ENCODE measurements at places on chromosomes 4 and X.

DNA sequence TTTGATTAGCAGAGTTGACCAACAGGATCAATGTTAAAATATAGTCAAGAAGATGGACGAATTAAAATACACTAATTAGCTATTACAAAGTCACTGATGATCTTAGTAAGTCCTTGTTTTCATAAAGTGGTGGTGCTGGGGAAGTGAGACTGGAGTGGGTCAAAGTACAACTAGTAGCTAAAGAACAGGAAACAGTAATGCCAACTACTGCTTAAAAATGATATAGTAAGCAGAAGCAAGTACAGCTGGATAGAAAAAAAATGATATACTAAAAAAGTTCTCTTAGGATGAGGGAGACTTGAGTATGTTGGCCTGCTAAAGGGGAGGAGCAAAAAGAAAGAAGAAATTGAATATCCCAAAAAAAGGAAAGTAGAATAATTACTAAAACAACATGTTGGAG lies 580.8 kb upstream of the FTHL17 start:
- DNase-seq, result no peak

- DNase-seq, result no peak
Measured at GRCh38 chr4:151627491-151627890, 133.3 kb downstream of the GATB start.

DNA sequence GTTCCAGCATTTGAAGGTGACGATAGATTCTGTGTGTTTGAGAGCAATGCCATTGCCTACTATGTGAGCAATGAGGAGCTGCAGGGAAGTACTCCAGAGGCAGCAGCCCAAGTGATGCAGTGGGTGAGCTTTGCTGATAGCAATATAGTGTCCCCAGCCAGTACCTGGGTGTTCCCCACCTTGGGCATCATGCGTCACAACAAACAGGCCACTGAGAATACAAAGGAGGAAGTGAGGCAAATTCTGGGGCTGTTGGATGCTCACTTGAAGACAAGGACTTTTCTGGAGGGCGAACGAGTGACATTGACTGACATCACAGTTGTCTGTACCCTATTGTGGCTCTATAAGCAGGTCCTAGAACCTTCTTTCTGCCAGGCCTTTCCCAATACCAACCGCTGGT lies 142.0 kb downstream of the PLS3 start:
- no peak for DNase-seq

GRCh38 chr4:138140879-138141278 lies 101.3 kb downstream of the SLC7A11 start:
- DNase-seq, result no peak

DNA sequence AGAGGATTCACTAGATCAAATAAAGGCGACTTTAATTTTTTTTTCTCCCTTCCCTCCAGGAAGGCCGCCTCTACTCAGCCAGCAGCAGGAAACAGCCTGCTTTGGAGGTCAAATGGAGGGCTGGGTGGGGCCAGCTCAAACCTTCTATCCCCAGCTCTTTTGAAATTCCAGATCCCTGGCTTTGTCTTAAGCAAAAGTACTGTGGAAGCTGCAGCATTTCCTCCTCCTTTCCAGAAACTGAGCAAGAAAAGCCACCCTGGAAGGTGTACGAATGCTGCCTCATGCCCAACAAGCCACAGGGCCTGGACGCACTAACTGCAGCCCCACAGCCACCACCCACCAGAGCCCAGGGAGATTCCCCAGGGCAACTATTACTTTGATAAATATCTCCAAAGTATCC lies 55.1 kb upstream of the ZCCHC13 start:
- DNase-seq, result no peak

DNA sequence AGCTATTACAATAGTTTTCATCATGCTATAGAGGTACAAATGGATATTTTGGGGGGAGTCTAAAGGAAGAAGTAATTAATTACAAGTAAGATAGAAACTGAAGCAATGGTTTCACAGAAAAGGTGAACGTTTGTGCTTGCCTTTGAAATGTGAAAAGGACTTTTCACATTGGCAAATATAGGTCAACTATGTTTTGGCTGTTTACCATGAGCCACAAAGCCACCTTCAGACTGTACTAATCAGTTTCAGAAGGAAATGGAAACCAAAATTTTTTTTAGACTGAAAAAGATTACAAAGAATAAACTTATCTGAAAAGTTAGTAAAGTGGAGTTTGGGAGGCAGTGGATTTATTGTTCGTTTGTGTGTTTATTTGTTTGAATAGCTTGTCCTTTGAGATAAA lies 32.1 kb downstream of the SYTL5 start:
- DNase-seq, result no peak

DNA sequence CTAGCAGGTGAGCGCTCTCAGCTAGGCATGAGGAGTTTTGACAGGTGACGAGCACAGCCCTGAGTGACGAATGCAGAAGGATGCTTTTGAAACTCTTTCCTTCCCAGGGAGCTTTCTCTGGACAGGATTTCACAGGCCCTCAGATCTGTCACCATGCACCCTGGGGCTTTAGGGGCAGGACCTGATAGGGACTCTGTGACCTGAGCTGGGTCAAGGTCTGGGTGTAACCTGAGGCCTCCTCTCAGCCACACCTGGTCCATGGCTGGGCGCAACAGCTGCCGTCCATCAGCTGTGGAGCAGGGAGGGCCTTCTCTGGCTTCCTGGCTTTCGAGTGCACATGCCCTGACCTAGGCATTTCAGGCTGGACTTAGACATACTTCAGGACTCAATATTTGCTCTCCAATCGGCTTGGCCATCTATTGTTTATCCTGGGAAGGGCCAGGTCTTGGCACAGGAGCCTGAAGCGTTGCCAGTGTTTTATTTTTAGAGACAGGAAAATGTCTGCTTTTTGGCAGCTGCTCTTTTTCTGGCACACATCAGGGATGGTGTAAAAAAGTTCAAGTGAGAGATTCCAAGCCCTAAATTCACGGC lies 56.4 kb downstream of the C4orf51 start:
- no peak for DNase-seq

DNA sequence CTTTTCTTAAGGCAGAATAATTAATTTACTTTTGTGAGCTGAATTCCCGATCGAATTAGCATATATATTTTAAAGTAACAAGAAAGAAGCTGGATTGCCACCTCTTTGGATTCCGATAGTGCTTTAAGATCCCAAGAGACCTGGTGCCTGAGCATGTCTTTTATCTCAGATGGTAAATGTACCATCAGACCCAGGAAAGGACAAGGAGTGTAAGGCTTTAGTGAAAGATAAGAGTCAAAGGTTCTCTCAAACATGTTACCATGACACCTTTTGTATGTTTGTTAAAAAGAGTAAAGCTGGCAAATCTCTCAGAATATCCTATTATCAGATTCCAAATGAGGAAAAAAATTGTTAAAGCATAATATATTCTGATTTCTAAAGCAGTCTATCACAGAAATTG lies 198.8 kb downstream of the PPP3CA start:
- no peak for DNase-seq

DNA sequence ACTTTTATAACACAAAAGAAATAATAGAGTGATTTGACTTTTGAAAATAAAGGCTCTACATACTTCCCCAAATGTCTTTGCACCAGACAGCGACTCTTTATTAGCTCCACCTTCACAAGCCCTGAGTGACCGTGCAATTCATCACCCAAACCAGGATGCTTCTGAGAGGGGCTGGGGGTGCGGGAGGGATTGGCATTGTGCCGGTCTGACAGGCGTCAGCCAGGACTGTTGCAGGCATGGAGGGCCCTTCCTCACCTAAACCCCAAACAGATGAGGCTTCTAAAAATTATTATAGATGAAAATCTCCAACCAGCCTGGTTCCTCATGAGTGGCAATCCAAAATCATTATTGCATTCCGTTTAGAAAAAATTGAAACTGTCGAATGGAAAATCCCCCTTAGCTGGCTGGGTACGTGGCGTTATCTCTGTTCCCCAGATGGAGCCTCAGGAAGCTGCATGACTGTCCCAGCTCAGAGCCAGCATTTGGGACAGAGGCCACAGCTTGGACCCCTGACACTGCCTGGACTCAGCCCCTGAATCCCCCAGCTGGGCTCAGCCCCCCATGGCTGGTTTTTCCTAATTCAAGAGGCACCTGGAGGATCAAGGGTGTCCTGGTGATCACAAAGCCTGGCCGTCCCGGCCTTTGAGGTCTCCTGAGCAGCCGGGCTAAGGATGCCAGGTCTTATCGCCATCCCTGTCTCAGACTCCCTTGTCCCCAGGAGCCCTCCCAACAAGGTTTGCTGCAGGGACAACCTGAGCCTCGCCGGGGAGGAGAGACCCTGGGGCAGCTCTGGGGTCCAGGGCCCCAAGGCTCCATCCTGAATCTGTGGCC lies 60.4 kb downstream of the SORCS2 start:
- DNase-seq, result no peak

DNA sequence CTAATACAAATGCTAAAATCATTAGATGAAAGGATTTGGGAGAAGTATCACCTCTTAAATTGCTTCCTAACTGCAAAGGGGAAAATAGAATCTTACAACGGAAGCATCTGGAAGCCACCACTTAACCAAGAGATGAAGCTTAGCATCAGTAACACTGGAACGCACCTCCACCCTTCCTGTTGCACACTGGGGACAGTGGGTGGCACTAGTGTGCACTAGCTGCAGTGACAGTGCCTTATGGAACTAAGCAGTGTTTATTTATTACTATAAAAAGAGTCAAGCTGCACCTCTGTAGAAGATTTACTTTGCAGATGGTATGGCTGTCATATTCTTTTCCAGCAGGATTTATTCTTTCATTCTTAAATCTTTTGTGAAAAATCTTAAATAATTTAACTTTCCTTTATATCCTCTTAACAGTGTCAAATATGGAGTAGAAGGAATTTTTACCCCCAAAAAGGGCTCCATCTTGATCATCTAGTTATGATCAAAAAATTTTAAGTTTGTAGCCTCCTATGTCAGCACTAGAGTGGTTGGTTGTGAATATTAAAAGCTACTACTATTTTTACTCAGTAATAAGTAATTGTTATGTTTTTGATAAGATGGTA lies 76.7 kb downstream of the SCD5 start:
- DNase-seq, result no peak

- no peak for DNase-seq
Measured at GRCh38 chr4:25925486-25926201, 11.6 kb downstream of the SMIM20 start.

DNA sequence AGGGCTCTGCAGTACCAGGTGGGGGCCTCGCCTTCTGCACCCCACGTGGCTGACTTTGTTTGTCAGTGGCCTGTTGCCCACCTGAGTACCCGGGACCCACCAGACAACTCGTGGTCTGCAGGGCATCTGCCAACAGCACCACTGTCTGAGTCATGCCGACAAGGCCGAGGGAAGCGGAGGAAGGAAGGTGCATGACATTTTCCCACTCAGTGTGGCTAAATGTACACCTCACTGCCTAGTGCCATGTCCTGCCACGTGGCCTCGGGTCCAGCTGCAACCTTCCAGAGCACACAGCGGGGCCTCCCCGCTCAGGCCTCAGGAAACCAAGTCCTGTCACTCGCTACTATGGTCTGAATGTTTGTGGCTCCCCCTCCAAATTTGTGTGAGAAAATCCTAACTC lies 22.1 kb downstream of the ABLIM2 start:
- no peak for DNase-seq

GRCh38 chrX:46791927-46792809 lies 33.2 kb upstream of the SLC9A7 start:
- DNase-seq, result no peak

- DNase-seq, result no peak
Measured at GRCh38 chr4:74906771-74907170, 26.1 kb upstream of the PARM1 start.

GRCh38 chrX:36683507-36683906 lies 324.7 kb upstream of the FAM47C start:
- no peak for DNase-seq

GRCh38 chr4:15753786-15754185 lies 24.3 kb upstream of the CD38 start:
- DNase-seq, result no peak

DNA sequence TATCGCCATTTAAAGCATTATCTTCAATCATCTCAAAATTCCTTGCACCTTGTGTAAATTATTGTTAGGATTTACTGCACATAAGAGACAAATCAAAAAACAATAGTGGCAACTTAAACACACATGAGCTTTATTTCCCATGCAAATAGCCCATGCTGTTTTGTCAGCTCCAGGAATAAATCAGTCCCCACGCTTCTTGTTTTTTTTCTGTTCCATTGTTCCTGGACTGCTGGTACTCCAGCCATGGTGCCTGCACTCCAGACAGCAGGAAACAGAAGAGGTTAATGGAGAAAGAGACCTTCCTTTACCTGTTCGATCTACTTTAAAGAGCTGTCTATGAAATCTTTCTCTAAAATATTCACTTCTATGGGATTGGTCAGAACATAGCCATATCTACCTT lies 1515.7 kb upstream of the TENM3 start:
- no peak for DNase-seq

- no peak for DNase-seq
Measured at GRCh38 chrX:29867971-29868370, 347.4 kb upstream of the MAGEB2 start.

DNA sequence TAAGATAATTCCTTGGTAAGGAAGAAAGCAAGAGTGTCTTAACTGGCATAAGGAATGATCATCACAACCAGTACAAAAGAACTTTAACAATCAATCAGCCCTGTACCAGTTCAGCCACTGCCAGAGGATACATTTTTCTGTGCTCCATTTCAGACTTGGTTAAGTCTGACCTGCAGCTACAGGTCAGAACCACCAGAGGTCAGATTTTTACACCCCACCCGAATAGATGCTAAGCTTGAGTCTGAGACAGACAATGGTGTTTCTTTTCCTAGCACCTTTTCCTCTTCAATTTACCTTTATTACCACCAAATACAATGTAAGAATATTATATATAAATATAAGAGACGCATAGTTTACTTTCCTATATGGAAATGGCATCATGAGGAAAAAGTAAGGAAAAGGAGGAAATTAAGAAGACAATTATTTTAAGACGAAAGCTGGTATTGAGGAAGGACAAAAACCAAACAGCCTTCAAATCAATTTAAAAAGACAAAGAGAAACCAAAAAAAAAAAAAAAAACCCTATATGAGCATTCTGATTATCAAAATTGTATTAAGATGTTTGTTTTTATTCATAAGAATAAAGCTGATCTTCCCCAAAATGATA lies 215.3 kb upstream of the TTC29 start:
- no peak for DNase-seq

- DNase-seq, result no peak
Measured at GRCh38 chr4:89737888-89738287, 99.1 kb downstream of the SNCA start.

All from activated CD4-positive, CD25-positive, alpha-beta regulatory T cell (primary cell).